ENCODE measurements at places on chromosomes 16 and 17.

DNA sequence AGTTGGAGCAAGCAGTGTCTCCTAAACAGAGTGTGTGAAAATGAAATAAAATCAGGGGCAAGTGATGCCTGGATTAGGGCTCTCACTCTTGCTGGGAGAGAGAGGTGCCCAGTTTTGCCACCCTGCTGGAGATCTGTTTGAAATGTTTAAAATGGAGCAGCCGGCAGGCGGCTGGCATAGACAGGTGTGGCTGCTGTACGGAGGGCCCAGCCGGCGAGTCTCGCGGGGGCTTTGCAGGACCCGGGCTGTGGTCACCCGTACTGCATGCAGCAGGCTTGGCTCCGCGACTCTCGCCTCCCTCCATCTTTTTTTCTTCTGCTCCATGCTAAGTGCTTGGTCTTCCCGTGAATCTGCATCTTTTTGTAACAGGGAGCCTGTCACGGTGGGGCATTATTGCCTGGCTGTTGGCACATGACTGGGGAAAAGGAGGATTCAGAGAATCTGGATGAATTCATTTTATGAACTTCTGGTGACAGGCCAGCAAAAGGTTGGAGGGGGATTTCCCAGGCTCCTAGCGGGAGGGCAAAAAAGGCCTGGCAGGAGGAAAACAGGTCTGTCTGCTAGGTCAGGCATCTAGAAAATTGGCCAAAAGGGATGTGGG, 1.8 kb downstream of the ZNRF1 start:
- no peak for DNase-seq

DNA sequence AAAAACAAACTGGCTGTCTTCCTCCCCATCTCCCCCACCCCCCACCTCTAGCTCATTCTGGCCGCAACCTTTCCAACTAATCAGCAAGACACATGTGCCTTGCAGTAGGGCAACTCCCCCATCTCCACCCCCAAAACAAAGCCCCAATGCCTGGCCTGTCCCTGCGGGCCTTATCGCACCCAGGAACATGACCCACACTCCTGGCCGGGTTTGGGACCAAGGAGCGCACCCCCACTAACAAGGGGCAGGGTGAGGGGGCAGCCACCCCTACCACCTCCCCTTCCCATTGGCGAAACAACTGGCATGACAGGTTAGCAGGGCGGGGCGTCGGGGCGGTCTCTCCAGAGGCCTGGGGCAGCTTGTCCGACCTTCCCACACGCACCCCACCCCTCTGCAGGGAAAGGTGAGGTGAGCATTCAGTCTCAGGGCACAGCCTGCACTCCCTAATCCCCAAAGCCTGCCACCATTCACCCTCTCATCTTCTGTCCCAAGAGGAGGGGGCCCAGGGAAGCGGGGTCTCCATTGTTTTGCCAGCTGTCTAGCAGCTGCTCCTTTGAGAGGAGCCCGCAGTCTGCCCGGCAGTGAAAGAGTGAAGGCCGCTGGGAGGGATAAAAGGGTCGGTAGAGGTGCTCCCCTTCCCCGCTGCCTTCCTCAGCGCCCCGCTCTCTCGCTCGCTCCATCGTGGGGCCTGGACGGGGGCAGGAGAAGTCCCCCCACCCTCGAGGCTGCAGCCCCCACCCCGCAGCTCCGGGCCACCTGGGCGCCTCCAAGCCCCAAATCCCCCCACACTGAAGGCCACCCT, 765 bp downstream of the MYO18A start:
- DNase-seq, result no peak

DNA sequence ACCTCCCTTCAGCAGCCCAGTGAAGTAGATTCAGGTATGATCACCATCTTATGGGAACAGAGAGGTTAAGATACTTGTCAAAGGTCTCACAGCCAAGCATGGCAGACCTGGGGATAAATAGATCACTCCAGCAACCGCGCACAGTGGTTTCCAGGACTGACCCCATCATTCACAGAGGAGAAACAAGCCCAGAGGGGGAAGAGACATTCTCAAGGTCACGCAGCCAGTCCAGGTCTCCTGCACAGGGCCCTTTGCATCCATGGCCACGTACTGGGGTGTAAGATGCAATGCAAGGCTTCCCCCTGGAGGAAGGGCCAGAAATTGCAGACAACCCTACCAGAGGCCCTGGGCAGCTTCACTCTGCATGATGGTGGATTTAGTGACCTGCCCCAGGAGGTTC, 19.9 kb downstream of the TLE7 start:
- DNase-seq, result peak; percentile 56

DNA sequence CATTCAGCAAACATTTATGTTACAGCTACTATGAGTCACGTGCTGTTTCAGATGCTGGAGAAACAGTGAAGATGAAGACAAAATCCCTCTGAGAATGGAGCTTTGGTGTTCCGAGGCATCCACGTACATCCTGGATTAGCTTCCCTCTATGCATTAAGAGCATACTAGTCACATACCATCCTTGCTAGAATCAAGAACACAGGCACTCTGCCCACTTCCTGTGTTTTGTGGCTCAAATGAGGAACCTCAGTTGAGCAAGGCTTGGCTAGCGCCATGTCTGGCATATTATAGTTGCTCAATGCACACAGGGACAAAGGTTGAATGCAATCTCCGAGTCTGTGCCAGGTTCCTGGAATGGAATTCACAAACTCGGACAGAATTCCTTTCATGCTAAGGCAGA, 297.5 kb downstream of the XYLT1 start:
- DNase-seq, result peak; percentile 65

GRCh38 chr17:44601539-44601938, 44.3 kb downstream of the FZD2 start:
- no peak for DNase-seq

DNA sequence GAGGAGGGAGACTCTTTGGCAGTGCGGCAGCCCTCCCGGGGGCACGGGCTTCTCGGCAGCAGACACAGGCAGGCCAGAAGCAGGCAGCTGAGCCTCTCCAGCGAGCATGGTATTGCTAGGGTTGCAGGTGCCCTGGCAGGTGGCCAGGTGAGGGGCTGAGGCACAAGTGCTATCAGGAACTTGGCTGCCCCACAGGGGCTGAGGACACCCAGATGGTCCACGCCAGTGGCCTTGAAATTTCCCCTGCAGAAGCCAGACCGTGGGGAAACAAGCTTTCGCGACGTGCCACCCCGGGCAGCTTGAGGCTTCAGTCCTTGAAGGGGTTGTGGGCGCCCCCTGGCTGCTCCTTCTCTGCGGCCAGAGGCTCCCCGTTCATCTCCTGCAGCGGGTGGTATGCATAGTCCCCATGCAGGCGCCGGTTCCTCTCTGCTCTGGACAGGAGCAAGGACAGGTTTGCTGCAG, 8.5 kb downstream of the NAGPA start:
- no peak for DNase-seq
